ENCODE measurements at places on chromosomes 1 and 21.

DNA sequence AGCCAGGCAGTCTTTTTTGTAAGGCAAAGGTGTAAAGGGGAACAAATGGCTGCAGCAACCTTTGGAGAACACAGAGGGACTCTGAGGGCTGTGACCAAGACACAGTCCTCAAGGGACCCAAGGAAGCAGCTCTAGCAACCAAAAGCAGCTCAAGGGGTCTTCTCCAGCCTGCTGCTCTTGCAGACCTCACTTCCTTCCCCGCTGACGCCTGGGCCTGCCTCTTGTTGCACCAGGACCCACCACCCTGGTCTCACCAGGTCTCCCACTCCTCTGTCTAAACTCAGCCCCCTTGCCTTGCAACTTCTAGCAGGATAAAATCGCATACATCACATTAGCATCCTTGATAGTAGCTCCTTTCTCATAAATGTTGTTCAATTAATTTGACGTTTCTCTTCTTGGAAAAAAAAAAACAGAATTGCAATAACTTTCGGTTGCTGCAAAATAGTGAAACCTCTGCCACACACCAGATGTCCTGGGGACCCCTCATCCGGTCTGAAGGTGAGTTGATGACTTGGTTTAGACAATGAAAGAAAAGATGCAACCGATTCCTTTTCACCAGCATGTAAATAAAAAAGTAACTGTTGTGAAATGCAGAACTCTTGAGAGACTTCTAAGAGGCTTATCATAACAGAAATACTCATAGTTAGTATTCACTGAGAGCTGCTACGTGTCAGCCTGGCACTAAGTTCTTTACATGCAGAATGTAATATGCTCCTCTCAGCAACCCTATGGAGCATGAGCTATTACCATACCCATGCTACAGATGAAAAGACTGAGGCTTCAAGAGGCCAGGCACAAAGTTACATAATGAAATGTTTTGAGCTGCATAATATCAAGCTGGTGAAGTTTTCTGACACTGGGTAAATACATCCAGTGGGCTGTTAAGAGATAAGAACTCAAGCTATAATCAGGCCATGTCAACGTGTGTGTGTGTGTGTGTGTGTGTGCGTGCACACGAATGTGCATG, 58.5 kb downstream of the UMODL1 start:
- no peak for DNase-seq

- DNase-seq, result no peak
These were observed 7.7 kb upstream of the HPCA start for GRCh38 chr1:32878637-32879041.

- peak; percentile 87 for DNase-seq
These were observed 255.9 kb downstream of the HHAT start for GRCh38 chr1:210584439-210585113.

DNA sequence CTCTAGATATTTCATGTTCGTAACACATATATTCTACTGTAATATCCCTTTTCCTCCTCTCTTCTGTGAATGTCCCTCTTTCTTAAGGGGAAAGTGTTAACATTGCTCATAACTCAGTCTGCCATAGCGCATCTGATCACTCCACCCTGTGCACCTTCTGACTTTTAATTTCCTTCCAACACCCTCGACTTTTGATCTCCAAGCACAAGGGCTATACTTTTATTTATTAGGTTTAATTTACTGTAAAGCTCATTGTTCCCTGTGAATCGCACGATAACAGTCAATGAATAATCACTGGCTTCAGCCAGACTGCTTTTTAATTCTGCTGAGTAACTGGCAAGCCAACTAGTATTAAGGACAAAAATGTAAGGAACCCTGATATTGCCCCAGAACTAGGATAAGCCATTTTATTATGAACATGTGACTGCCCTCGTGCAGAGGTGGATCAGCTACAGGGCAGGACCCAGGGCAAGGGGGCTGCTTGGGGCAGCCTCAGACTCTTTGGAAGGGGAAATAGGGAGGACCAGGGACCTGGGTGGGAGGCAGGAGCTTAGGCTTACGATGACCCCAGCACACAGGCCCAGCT, 2.6 kb upstream of the ETS2 start:
- no peak for DNase-seq

- no peak for DNase-seq
These were observed 181.6 kb upstream of the CACYBP start for GRCh38 chr1:174818014-174818616.

DNA sequence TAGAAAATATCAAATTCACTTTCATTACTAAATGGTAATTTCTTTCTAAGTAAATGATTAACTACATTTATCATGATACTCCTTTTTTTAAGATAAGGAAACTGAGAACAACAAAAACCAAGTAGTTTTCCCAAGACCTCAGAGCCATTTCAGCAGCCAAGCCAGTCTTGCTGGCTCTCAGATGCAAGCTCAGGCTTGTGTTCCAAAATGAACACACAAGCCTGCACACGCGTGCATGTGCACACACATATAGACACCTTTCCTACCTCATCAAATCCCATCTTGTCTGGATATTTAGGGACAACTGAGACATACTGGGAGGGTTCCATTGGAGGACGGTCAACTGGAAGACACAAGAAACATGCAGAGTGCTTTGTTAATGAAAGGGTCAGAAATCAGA, 83.0 kb downstream of the COLGALT2 start:
- DNase-seq, result no peak

DNA sequence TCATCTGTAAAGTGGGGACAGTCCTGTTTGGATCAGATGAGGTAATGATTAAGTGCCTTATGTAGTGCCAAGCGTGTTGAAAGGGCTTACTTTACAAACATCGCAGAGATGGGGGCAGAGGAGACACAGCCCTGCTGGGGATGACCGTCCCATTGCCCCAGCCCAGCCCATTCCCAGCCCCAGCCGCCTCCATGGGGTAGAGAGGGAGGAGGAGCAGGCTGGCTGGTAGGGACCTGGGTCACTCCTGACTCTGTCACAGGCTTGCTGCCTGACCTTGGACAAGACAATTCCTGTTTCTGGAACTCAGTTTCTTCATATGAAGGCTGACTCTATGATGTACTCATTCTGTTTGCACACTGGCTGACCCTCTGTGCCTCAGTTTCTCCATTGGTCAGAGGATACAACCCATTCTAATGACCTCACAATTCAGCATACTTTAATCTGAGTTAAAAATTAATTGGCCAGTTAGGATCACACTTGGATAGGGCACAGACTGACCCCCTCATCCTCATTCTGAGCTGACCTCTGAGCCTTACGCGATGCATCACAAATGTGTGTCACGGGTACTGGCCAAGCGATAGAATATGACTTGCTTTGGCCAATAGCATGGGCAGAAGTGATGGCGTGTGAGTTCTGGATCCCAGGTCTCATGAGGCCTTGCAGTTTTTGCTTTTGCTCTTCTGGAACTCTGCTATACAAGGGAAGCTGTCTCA, 91.1 kb downstream of the PTPRU start:
- no peak for DNase-seq

- DNase-seq, result no peak
These were observed 39.4 kb downstream of the IGFN1 start for GRCh38 chr1:201229771-201230635.

DNA sequence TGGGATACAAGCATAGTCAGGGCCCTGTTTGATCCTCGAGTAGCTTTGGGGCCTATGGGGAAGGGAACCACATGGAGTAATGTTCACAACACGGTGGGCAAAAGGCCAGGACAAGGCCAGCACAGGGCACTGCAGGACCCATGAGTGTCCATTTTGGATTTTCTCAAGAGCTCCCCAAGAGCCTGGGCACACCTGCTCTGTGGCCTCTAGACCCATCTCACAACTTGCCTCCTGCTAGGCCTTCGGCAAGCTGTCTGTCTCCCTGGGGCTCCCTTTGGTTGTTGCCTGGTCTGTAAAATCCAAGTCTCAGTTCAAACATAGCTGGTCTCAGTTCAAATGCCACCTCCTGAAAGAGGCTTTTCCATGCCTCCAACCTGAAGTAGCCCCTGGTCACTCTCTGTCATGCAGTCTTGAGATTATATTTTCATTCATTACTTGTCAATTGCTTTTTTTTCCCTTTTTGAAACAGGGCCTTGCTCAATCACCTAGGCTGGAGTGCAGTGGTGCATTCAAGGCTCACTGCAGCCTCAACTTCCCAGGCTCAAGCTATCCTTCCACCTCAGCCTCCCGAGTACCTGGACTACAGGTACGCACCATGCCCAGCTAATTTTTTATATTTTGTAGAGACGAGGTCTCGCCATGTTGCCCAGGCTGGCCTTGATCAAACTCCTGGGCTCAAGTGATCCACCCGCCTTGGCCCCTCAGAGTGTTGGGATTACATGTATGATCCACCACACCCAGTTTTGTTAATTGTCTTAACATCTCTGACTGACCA, 107.4 kb downstream of the MATN1 start:
- no peak for DNase-seq

DNA sequence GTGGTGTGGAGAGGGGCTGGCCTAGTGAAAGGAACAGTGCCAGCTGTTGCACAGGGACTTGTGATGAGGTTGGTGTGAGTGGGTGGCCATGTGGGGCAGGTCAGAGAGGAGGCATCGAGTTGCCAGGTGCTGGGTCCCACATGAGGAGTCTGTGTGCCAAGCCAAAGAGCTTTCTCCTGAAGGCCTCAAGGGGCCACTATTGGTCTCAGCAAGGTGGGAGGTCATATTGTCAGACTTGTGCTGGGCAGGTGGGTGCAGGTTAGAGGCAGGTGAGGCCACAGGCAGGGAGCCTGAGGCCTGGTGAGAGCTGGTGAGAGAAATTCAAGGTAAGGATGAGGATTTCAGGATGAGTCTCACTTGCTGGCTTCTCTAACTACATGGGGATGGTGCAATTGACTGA, 256.8 kb downstream of the DISC1 start:
- DNase-seq, result no peak

DNA sequence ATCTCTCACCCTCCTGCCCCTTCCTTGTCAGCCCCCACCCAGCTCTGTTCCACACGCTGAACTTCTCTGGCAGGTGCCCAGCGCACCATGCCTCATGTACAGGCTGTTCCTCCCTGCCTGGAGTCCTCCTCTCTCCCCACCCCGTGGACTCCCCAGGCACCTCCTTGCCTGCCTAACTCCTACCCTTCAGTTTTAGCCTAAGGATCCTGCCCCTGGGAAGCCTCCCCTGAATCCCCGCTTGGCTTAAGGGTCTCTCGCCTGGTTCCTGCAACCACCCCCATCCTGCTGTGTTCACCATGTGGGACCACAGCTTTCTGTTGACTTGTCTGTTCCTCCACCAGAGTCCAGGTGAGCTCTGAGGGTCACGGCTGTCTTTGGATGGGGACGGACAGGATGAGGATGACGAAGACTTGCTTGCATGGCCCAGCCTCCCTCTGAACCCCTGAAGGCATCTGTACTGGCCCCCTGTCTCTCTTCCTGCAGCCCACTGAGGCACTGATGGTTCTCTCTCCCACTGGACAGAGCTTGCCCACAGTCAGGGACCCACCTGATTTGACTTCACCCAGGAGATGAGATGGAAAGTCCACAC, 153.2 kb upstream of the C1orf174 start:
- no peak for DNase-seq

DNA sequence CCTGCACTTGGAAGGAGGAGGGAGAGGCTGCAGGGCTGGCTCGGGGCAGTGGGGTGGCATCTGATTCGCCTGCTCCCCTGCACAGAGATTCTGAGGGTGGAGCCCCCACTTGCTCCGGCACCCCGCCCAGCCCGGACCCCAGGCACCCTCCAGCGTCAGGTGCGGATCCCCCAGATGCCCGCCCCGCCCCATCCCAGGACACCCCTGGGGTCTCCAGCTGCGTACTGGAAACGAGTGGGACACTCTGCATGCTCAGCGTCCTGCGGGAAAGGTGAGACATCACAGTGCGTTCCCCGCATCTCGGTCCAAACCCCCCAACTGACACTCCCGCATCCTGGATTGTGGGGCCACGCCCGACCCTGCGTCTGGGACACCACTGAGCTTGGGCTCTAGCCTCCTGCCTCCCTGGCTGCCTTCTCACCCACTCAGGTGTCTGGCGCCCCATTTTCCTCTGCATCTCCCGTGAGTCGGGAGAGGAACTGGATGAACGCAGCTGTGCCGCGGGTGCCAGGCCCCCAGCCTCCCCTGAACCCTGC, 7.9 kb downstream of the ADAMTSL4 start:
- no peak for DNase-seq

DNA sequence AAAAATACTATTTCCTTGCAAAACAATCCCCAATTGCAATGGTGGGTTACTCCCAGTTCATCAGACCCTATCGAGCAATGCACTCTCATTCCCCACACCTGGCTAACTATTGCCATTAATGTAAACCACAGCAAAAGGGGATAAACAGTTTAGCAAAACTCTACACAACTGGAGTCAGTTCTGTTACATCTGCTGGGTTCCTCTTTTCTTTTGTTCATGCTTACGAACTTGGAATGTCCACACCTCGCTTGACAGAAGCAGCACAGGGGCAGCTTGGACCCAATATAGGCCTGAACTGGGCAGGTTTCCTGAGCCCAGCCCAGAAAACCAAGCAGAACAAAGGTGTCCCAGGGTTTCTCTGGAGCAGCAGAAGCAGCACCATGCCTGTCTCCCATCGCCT, 57.4 kb downstream of the ADSS2 start:
- DNase-seq, result no peak

- DNase-seq, result no peak
These were observed 38.1 kb downstream of the GNPAT start for GRCh38 chr1:231279081-231279480.

DNA sequence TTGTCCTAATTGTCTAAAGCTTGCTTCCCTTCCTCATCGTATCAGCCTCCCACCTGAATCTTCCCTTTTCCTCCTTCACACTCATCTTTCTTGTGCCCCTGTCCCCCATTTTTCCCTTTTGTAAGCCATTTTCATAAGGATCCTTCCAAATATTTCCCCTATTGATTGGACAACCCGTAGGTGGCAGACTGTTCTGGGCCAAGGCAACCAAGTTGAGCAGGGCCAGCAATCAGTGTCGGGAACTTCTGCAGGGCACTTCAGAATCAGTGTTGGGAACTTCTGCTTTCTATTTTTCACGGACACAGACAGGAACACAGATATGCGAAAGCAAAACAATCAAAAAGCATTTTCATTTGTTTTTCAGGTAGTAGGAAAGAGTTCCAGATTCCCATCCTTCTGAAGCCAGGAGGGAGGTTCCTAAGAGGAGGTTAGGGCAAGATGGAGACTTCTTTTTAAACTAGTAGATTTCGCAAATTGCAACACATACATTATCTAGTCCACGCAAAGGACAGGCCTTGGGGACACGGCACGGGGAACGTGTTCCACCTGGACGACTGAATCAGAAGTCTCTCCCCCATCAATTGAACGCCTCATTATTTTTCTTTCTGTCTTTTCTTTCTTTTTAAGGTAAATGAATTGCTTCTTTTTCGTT, 691 bp upstream of the MPZL1 start:
- DNase-seq, result peak; percentile 77

GRCh38 chr1:224199679-224200078, 16.6 kb downstream of the DEGS1 start:
- no peak for DNase-seq

DNA sequence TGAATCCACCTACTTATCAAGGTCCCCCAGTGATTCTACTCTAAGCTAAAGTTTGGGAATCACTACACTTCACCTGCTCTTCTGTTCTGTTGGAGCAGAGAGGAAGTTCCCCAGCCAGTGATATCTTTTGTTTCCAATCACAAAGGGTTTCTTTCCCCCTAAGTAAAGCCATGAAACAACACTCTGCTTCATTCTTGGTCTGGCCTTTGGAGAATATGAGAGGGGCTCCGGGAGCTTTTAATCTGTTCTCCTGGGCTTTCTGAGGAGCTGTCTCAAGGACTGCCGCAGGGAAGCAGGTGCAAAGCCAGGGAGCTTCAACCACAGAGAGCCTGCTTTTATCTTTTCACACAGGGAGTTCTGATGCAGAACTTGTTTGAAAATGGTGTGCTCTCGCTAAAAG, 10.1 kb upstream of the SLAMF9 start:
- no peak for DNase-seq

GRCh38 chr1:9200441-9200840, 34.1 kb upstream of the H6PD start:
- no peak for DNase-seq

GRCh38 chr1:156725683-156726280, 2.5 kb upstream of the METTL25B start:
- peak; percentile 95 for DNase-seq

Measured in RPMI8226 (cell line).